GM12878 (cell line): ENCODE measurements at places on chromosomes 4 and X.

- no peak for DNase-seq
- no peak overlapping the region for H3K4me3 ChIP-seq
- no peaks in the 10 kb centered on the region for H3K27me3 ChIP-seq
- no peak overlapping the region for H3K27ac ChIP-seq
- H3K36me3 ChIP-seq: no peaks in the 10 kb centered on the region
Measured at GRCh38 chrX:36573720-36574119, 434.4 kb upstream of the FAM47C start.

DNA sequence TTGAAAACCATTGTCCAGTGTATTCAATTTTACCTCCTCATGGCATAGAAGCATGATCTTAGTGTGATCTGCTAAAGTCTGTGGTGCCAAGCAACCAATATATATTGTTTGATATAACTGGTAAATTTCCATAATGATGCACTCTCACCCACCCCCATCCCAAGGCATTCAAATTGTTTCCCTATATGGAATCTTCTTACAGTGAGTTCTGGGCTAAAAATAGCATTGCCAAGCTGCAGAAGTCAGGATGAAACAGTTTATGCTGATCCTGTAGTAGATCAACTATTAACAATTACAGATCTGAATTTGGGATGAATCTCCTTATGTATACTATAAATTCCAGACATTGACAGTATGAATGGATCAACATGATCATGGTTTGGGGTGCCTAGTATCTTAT, 20.9 kb downstream of the FGF13 start:
- no peak for DNase-seq
- no peak overlapping the region for H3K4me3 ChIP-seq
- no peaks in the 10 kb centered on the region for H3K36me3 ChIP-seq
- H3K27me3 ChIP-seq: no peaks in the 10 kb centered on the region
- H3K4me1 ChIP-seq: no peaks in the 10 kb centered on the region

GRCh38 chr4:19993242-19993641, 258.5 kb upstream of the SLIT2 start:
- H3K27me3 ChIP-seq: no peaks in the 10 kb centered on the region
- no peak for DNase-seq
- no peak overlapping the region for H3K4me3 ChIP-seq
- no peaks in the 10 kb centered on the region for H3K36me3 ChIP-seq

- H3K27ac ChIP-seq: no peak overlapping the region
- H3K27me3 ChIP-seq: no peaks in the 10 kb centered on the region
- H3K4me1 ChIP-seq: no peaks in the 10 kb centered on the region
- no peaks in the 10 kb centered on the region for H3K36me3 ChIP-seq
- DNase-seq: no peak
- H3K4me3 ChIP-seq: no peak overlapping the region
Measured at GRCh38 chr4:74583757-74584156, 138.8 kb downstream of the AREG start.

- no peak overlapping the region for H3K27ac ChIP-seq
- H3K36me3 ChIP-seq: peaks cover 5% of the 10 kb centered on the region; the same call in 1 of the 2 replicates
- no peaks in the 10 kb centered on the region for H3K27me3 ChIP-seq
- 0 out of 2 replicates have a peak, but pooled peaks cover 2% of the 10 kb centered on the region for H3K4me1 ChIP-seq
- DNase-seq: no peak
Measured at GRCh38 chr4:40608628-40609027, 21.0 kb downstream of the RBM47 start.

DNA sequence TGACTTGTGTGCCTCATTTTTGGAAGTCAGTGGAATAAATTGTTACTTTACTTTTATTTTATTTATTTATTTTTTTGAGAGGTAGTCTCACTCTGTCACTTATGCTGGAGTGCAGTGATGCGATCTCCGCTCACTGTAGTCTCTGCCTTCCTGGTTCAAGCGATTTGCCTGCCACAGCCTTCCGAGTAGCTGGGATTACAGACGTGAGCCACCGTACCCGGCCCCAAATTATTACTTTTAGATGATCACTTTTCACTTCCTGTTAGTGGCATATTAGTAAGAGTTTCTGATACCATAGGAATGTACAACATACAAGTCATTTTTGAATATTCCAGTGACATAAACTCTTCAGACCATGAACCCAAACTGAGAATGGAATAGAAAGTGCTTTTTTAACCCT, 611.0 kb upstream of the MAGEB2 start:
- no peaks in the 10 kb centered on the region for H3K27me3 ChIP-seq
- no peaks in the 10 kb centered on the region for H3K36me3 ChIP-seq
- no peak for DNase-seq
- H3K4me3 ChIP-seq: no peak overlapping the region
- no peak overlapping the region for H3K27ac ChIP-seq

DNA sequence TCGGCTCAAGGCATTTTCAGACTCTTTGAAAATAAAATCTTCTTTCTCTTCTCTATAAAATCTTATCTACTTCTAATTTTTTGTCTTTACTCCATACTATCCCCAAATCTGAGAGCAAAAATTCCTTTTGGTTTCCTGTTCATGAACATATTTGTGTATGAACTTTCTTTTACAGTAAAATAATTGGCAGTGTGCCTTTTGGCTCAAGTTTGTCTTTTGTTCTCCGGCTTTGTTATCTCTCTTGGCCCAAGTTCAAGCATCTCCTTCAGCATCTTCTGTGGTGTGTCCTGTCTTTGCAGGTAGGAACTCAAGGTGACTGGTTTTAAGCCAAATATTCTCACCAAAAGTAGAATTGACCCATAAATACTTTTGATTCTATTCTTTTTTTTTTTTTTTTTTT, 276.6 kb upstream of the FAT1 start:
- H3K27ac ChIP-seq: no peak overlapping the region
- no peak overlapping the region for H3K4me3 ChIP-seq
- DNase-seq: no peak
- H3K4me1 ChIP-seq: no peaks in the 10 kb centered on the region
- no peaks in the 10 kb centered on the region for H3K27me3 ChIP-seq

DNA sequence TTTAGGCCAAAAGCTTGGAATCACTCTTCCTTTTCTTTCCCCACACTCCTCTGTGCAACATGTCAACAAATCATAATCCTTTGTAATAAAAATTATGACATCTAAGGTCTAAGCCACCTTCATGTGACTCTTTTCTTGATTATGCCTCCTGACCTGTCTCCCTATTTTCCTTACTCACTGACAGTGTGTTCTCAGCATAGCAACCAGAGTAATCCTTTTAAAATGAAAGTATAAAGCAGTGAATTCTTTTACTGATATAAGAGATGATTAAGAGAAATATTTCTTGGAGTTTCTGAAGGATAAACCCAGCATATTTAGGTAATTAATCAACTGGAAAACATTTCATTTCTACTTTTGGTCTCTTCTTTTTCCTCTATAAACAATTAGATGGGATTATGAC, 44.7 kb downstream of the USO1 start:
- no peaks in the 10 kb centered on the region for H3K36me3 ChIP-seq
- no peak overlapping the region for H3K27ac ChIP-seq
- DNase-seq: no peak
- H3K4me1 ChIP-seq: no peaks in the 10 kb centered on the region

DNA sequence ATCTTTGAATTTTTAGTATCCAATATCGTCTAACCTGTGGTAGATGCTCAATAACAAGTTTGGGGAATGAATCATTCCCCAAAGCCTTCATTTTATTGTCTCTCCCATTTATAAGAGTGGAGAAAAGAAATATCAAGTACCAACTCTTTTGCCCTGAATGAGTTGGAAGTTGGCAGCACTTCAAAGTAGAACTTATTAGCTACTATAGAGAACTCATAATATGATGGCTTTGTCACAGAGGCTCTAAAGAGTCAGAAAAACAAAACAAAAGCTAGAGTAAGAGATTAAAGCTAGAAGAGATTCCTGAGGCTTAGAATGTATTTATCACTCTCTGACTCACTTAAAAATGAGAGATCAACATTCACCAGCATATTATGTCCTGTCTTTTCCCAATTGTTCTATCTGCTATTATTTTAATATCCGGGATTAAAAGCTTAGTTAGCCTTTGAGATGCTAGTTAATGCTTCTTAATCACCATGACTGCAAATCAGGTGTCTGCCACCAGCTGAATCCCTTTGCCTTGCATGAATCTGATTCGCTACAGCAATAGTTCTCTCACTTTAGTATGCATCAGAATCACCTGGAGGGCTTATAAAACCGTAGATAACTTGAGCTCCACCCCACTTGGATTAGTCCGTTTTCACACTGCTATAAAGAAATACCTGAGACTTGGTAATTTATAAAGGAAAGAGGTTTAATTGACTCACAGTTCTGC, 77.9 kb downstream of the PALLD start:
- no peak overlapping the region for H3K4me3 ChIP-seq
- H3K27ac ChIP-seq: no peak overlapping the region
- no peaks in the 10 kb centered on the region for H3K4me1 ChIP-seq
- no peaks in the 10 kb centered on the region for H3K36me3 ChIP-seq
